Stimulated activated CD4-positive, alpha-beta T cell treated with anti-CD3 and anti-CD28 coated beads, Interleukin-1b, Interleukin-23, amount 100 ng/mL, for 4 hours (primary cell): ENCODE measurements at places on chromosomes 3 and 15.
A peak's percentile ranks its signal among the peaks of the same experiment; 100 is the strongest.

DNA sequence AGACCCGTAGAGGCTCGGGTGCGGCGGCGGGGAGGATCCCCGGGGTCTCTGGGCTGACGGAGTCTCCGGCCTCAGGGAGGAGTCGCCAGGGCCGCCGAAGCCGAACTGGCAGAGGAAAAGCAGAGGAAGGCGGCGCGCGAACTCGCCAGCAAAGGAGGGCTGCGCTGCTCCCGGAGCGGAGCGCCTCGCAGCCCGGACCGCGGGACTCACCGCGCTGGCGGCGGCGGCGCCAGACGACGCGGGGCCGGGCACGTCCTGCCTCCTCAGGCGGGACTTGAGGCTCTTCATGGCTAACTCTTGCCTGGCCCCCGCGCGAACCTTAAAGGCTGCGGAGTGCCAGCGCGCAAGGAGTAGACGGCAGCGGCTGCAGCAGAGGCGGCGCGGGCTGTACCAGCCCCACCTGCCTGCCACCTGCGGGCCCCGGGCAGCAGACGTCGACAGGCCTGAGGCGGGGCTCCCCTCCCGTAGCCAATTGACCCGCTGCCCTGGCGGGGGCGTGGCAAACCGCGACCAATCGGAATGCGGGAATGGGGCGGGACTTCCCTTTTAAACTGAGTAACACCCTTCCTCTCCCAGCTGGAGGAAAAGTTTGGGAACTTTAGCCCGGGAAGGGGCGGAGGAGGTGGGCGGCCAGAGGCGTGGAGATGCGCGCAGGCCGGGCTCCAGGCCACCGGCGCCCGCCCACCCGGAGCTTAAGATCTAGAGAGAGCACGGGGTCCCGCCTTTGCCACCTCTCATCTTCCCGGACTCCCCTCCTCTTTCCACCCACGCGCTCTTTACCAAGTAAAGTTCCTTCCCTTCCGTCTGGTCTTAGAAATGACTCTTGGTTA, at the start of gene UACA:
Gene UACA, minus strand, starts transcription at position 439 of the 830 bp plus-strand sequence. Its CDS starts 151 bp downstream, at position 288.
- peak; percentile 41 for DNase-seq

GRCh38 chr3:195095035-195095703, 175.8 kb downstream of the XXYLT1 start:
- DNase-seq: no peak

- DNase-seq: no peak
Observed at GRCh38 chr3:129404610-129405009, 23.8 kb downstream of the EFCAB12 start.

- DNase-seq: no peak
Observed at GRCh38 chr15:84812842-84813241, 4.3 kb upstream of the ALPK3 start.

- no peak for DNase-seq
Observed at GRCh38 chr3:119870512-119870911, 88.6 kb downstream of the NR1I2 start.

DNA sequence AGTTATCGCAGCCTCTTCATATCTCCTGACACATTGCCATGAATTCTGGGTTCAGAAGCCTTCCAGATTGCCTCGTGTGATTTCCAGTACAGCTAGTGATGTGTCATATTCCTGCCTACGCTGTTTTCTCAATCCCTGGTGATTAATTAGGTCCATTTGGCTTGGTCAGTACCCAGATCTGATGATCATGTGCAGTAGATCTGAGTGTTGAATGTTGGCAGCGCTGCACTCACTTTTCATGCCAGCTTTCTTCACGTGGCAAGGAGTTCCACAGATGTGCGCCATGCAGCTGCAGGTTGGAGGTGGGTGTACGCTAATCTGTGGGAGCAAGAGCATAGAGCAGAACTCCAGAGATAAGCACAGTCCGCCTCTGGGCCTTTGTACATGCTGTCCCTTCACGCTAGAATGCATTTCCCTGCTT, 86.9 kb upstream of the COL6A5 start:
- DNase-seq: no peak

- DNase-seq: no peak
Observed at GRCh38 chr3:172903642-172904320, 153.3 kb downstream of the ECT2 start.

GRCh38 chr3:38614091-38614490, 35.4 kb downstream of the SCN5A start:
- no peak for DNase-seq

GRCh38 chr3:174132421-174133042, 726.6 kb upstream of the NAALADL2 start:
- DNase-seq: no peak

GRCh38 chr3:43031889-43032545, 52.9 kb downstream of the GASK1A start:
- no peak for DNase-seq

DNA sequence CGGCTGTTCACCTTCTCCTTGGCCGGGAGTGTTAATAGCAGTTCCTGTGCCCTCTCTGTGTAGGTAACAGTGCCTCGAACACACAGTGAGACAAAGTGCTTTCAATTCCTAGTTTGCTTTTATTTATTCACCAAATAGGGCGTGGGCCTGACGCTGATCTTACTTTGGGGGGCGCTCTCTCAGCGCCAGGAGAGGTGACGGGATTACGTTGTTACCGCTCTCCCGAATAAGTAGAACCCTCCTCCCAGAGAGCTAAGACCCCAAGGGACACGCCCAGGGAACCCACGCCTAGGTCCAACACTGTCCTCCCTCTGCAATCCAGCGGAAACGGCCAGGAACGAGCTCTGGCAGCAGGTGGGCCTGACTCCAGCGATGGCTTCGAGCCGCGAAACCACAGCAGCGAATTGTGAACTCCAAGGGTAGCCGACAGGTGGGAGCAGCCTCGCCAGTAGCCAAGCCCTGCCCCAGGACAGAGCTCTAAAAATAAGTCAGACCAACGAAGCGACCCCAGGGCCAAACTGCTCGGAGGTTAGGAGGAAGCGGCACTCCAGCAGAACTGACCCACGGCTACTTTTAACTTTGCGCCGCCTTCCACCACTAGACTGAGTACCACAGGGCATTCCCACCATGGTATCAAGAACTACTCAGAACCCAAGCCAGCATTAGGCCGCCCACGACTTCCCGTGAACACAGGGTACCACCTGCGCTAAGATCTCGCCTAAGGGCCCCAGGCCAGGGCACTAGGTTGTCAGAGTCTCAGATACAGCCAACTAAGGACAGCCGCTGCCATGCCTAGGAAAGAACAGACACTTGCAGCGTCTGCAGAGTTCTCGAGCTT, 1.6 kb upstream of the SIN3A start:
- peak; percentile 58 for DNase-seq

DNA sequence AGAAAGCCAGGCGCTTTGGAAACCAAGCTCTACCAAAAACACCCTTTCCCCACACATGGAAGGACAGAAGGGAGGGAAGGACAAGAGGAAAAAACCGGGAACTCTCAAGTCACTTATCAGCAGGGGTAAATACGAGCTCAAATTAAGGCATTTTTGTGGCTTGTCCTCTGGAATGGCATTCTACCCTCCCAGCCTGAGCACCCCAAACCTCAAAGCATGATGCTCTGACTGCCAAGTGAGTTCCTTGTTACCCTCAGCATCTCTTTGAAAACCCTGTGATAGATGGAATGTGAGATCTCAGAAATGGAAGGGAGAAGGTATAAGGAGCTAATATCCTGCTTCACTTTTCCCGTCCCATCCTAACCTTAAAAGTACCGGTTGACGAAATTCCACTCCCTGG, 8.1 kb upstream of the CSPG5 start:
- no peak for DNase-seq

GRCh38 chr3:58840949-58841348, 174.4 kb upstream of the FAM3D start:
- no peak for DNase-seq

DNA sequence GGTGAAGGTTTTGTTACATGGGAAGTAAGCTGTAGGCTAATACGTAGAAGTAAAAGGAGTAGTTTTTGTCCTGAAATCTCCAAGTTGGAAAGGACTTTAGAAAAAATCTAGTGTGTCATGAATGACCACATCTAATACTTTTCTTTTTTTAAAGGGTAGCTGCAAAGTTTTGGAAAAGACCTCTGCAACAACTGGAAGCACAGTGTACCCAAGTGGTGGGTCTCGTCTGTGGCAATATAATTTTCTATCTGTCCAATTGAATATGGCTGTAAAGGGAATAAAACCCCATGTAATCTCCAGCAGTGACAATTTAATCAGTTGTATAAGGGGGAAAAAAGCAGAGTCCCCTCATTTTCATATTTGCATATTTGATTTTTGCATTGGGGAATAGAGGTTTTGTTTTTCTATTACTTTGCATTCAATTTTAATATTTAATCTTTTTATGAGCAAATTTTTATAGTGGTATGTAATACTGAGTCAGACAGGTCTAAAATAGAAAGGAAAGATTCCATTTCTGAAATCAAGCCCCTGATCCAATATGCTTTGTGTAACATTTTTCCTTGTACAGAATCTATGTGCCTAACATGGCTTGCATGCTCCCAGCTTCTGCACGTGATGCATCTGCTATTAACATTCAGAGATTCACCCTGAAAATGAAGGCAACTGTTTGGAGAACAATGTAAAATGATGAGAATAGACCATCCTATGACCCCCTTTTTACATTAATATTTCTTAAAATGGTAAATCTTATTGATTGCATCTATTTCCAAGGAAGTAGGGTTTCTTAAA, 531.4 kb downstream of the ZIC1 start:
- DNase-seq: no peak

DNA sequence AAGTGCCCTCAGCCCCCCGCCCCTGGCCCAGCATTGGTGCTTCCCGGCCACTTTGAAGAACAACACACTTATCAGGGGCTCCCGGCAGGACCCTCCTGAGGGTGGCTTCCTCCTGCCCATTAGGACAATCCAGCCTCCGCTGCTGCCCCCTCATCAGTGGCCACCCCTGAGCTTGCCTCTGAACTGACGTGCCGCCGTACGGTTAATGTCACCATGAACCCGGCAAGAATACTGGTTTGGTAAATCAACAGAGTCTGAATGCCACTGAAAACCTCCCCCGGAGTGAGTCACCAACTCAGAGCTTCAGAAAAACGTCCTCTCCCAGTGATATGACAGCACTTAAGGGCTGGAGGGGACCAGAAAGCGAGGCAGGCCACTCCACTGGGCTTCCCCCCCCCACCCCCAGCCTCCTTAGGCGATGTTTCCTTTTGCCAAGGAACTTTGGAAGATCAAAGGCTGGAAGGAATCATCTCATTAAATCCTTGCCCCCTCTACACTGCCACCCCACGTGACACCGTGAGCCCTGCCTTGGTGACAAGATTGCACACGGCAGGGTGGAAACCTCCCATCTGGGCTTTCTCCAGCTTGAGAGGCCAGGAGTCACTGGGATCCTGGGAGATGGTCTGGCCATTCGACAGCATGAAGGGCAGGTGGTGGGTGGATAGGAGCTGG, 142.1 kb downstream of the NUP210 start:
- DNase-seq: no peak

GRCh38 chr15:62807539-62808130, 234.9 kb upstream of the TPM1 start:
- DNase-seq: no peak

GRCh38 chr15:75674366-75674765, 26.7 kb downstream of the SNX33 start:
- DNase-seq: no peak

DNA sequence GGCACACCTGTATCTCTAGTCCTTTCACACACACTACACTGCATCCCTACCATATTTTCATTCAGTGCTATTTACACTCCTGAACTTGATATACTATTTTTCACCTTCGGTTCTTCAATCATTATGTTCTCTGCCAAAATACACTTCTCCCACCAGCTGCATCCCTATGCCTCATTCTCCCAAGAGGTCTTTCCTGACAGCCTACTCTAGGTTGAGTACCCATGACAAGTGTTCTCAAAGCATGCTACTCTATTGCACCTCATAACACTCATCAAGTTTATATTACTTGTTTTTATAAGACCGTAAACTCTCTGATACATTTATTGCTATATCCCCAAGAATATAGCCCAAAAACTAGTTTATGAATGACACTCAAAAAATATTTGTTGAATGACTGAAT, 549.5 kb downstream of the PYDC2 start:
- DNase-seq: no peak

- no peak for DNase-seq
Observed at GRCh38 chr15:68316061-68316804, 38.7 kb downstream of the FEM1B start.

DNA sequence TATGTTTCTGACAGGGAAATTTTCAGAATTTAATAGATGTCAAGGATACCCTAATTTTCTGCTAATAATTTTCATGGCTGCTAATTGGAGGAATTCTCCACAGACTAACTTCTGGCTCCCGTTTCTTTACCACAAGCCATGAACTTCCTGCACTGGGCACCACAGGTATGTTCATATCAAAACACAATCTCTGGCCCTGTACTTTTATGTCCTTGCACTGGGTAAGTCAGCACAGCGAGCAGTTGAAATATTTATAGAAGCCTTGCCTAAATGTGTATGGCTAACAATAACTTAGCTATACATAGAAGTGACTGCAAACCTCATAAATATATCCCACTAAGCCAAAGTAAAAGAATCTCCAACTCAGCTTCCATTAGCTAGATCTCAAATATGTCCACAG, 246.9 kb downstream of the ZIC1 start:
- DNase-seq: no peak

- DNase-seq: no peak
Observed at GRCh38 chr15:98813951-98814350, 165.6 kb downstream of the IGF1R start.

DNA sequence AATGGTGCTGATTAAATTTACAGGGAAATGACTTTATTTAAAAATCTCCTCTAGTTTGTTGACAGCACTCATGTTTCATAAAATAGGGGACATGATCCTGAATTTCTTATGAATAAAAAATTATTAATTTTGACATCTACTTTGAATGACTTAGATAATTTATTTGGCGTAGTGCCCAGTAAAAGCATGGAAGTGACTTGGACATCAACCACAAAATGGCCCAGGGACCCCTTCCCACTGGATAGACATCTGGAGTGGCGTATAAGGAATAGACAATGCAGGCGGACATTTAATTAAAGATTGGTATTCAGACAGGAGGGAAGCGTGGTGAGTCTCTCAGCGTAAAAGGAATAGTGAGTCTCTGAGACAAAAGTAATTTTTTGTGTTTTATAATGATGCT, 79.8 kb downstream of the ADAMTSL3 start:
- no peak for DNase-seq

DNA sequence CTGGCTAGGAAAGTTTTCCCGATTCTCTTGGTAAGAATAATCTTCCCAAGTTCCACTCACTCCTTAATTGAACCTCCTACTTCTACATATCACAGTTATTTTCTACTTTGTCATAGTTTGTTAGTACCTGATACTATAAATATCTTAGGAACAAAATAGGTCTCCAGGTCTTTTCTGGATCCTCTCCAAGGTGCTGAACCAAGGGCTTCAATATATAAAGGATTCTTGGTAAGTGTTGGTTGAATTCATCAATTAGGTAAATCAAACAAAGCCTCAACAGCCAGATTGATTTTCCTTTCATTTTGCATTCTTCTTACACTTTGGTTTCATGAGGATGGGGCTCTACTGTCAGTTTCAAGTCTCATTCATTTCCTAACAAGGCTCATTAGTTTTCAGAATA, 27.6 kb upstream of the RTP4 start:
- no peak for DNase-seq

GRCh38 chr3:72332036-72332435, 516.2 kb downstream of the SHQ1 start:
- DNase-seq: no peak
